ENCODE measurements at places on chromosomes 5 and 9.

DNA sequence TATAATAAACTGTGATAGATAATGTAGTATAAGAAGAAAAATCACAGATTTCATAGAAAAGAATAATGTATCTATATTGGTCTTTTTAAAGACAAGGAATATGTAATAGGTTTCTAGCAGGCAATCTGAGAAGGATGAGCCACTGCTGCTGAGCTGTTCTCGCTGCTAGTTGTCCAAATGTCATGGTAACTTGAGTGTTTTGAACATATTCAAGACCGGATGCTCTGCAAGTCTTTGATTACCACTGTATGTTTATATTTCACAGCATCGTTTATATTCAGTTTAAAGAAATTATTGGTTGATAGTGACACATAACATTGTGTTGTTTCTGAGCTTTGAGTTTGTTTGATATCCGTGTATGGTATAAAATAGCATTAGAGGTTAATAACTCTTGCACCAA lies 9.6 kb downstream of the C5orf47 start:
- no peak for DNase-seq

GRCh38 chr9:101579711-101580545 lies 14.8 kb downstream of the PPP3R2 start:
- DNase-seq = no peak

GRCh38 chr9:95026148-95026524 lies 291.4 kb downstream of the FANCC start:
- no peak for DNase-seq

DNA sequence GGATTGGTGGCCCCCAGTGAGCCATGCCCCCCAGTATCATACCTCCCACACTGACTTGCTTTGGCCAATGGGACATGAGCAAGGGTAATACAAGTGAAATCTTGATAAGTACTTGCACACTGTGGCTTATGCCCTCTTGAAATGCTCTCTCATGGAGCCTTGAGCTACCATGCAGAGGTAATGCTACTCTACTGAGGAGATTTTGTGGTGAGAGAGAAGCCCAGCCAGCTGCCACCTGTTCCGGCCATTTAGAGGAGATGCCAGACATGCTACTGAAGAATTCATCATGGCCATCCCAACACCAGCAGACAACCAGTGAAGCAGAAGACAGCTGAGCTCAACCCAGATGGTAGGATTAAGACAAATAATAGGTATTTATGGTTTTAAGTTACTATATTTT lies 299.5 kb downstream of the MEF2C start:
- DNase-seq = no peak
